ENCODE measurements at places on chromosomes 3 and 15.

GRCh38 chr15:48802257-48802656 lies 8.6 kb downstream of the CEP152 start:
- DNase-seq: no peak

GRCh38 chr3:96267577-96267976 lies 546.8 kb upstream of the EPHA6 start:
- DNase-seq: no peak

DNA sequence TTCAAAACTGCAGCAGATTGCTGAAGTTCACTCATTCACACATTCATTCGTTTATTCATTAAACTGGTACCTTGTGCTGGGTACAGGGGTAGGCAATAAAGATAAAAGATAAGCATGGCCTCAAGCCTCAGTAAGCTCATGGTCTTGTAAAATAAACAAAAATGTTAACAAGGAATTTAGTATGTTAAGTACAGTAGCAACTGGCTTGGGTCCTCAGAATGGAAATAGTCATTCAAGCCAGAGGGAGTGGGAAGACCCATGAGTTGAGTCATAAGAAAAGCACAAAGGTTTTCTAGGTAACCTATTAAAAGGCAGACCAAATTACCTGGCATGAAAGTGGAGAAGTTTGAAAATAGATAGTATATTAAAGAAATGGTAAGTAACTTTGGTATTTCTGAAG lies 163.3 kb downstream of the CDIN1 start:
- DNase-seq: no peak

DNA sequence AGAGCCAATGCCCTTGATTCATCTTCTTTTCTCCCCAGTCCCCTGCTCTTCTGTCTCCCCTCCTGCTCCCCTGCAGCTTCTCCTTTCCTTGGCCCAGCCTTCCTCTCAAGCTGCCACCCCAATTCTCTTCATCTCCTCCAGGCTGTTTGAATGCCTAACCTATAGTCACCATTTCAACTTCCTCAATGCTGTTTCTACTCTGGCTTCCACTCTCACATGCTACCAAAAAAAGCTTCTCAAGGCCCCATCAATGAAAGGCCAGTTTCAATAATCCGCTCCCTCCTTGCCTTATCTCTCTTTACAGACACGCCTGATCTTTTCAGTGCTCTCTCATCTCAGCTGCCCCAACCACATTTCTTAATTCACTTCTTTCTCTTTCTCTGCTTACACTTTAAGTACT lies 212.2 kb upstream of the GPR149 start:
- no peak for DNase-seq

GRCh38 chr3:143950810-143951209 lies 20.8 kb upstream of the DIPK2A start:
- no peak for DNase-seq

DNA sequence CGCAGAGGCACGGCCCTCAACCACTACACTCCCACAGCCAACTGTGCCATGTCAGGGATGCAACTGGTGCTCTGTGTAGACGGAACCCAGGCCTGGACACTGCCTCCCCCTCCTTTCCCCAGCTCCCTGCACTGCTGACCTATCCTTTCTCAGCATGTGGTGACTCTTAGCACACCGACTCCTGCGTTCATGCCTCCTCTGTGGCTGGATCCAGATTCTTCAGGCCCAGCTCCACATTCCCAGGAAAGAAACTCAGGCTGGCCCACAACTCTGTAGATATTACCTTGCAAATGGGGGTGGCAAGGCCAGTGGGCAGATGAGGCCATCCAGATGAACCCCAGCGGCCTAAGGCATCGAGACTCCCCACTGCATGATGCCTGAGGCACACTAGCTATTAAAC lies 272.7 kb downstream of the OCA2 start:
- no peak for DNase-seq

GRCh38 chr3:89617706-89618105 lies 510.3 kb downstream of the EPHA3 start:
- no peak for DNase-seq

DNA sequence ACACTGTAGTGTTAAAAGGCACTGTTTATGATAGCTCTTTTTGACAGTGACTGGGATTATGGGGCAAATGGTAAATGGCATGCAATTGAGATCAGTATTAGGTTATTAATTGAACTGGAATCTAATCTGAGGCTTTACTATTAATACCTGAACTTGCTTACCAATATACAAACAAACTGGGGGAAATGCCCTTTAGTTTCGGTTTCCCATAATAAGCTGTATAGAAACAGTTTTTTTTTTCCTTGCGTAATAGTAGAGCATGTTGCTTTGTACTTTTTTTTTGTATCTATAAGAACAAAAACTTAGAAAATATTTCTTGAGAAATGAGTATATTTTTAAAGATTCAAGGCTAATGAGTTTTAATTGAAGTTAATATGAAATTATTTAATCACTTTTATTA lies 95.0 kb downstream of the FNDC3B start:
- no peak for DNase-seq

DNA sequence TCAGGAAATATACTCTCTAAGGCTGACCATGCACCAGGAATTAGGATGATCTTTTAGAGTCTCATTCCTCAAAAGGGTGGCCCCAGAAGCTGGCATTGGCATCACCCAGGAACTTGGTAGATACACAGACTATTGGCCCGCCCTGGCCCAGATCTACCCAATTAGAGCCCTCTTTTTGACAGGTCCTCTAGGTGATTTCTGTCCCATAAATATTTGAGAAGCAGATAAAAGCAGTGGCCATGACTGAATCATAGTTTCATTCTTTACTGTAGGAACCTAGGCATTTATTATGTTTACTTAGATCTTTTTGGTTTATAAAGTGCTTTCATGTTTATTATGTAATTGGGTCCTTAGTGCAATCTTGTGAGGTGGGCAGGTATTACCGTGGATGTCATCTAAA lies 7.6 kb downstream of the TLNRD1 start:
- no peak for DNase-seq

DNA sequence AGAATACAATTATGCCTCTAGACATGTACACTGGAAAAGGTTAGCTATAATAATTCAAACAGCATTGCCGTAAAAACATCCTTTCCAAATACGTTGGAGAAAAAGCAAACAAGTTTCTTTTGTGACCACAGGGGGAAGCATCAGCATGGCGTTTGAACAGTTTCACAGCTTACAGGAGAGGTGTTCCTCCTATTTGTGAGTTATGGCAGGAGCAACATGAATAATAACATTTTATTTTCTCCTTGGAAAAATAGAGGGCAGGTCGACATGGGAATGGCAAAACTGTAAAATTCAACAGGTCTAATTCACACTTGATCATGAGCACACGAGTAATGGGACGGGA lies 39.7 kb upstream of the GADL1 start:
- DNase-seq: peak; percentile 81

DNA sequence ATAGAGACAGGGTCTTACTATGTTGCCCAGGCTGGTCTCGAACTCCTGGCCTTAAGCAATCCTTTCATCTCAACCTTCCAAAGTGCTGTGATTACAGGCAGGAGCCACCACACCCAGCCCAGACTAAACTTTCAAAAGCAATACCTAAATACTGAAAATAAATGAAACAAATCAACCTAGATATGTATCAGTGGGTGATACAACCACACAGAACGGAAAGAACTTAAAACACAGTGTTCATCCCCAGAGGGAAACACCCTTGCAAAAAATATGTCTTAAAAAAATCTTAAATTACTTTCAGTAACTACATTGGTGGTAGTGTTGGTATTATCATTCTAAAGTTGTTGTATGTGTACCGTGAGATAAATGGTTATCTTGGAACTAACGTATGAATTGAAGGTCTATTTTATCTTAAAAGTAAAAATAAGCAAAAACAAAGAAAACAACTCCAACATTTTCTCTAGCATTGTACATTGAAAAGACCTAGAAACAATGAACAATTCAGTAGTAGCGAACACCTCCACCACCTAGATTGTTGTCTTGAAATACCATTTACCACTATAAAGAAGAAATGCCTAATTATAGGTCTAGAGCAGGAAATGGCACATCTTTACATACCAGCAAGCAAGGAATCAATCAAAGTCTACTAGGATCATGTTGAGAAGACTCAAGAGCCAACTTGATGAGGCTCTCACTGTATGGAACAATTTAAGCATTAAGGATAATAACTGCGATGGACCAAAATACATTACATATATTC lies 24.7 kb downstream of the SLTM start:
- no peak for DNase-seq

DNA sequence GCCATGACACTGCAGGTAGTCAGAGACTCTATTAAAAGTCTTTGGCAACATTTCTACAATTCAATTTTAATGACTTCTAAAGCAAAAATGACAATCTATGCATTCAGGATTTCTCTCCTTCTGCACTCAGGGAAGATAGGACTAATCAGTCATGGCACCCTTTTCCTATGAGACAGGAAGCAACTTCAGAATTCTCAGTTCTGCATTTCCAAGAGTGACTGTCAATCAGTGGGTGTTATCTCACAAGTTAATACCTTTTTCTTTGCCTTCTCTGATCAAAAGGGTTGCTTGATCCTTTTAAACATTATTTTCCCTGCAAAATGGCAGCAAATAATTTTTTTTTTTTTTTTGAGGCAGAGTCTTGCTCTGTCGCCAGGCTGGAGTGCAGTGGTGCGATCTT lies 7.8 kb upstream of the ICE2 start:
- no peak for DNase-seq

DNA sequence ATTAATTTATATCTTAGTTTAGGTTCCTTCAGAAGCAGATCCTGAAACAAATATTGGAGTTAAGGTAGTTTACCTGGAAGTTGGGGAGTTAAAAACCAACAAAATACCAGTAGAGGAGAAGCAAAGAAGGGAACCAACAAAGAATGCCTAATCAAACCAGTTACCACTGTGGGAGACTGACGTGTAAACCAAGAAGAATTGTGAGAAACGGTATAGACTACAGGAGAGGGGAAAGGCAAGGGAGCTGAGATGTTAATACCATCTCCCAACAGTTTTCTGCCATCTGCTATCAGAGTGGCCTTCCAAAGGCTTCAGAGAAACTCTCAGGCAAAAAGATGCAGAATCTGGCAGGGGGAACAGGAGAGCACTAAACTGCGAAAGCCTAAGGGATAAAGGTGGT lies 53.5 kb downstream of the BFSP2 start:
- no peak for DNase-seq

- no peak for DNase-seq
These were observed 8.0 kb downstream of the TGFBR2 start for GRCh38 chr3:30614373-30614772.

- no peak for DNase-seq
These were observed 74.8 kb upstream of the RPL32 start for GRCh38 chr3:12916159-12916558.

GRCh38 chr3:43522727-43523362 lies 99.0 kb downstream of the ANO10 start:
- DNase-seq: peak; percentile 51

DNA sequence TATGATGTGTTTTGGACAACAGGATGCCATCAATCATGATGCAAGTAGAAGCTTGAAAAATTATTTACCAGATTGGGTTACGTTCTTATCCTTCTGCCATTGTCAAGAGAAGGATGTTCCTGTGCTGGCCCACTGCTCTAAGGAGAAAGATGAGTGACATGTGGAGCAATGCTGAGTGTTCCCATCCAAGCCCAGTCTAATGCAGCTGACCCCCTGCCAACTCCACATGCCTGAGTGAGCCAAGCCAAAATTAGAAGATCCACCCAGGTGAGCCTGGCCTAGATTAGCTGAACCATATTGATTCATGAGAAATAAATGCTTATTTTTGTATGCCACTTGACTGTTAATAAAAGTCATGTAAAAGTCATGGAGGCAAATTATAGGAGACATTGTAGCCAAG lies 446.5 kb downstream of the CNTN3 start:
- DNase-seq: no peak

- DNase-seq: peak; percentile 43
These were observed 35.2 kb downstream of the FNDC3B start for GRCh38 chr3:172074586-172074985.

DNA sequence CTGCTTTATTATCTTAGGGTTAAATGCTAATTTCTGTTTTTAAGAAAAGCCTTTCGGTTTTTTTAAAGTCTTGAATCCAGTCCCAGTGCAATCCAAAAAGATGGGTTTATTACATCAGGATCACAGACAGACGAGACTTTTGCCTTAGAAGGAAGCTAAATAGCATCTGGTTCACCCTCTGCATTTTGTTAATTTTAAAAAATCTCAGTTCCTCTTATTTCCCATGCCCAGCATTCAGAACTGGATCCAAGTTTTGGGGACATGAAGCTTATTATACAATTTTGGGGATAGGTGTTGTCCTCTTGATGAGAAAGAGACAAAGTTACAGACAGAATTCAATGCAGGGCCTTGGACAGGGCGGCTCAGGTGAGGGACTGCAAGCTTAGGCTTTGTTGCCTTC lies 181.5 kb upstream of the LYSMD4 start:
- no peak for DNase-seq

DNA sequence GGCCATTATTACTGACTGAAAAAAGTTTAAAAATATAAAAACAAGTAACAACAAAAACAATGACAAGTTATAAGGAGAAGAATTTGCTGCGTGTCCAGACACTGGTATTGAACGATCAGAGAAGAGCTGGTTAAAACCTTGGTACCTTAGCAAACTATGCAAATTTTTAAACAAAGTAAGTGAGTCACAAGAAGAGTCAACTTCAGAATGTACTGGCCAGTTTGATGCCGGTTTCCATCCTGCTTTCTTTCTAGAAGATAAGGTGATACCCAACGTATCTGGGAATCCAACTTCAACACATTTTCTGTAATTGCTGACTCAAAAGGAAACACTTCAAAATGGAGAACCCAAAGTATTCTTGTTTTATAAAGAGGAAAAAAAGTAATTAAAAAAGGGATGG lies 49.8 kb downstream of the RUBCN start:
- DNase-seq: no peak

- no peak for DNase-seq
These were observed 654.4 kb upstream of the NAALADL2 start for GRCh38 chr3:174204765-174205164.

DNA sequence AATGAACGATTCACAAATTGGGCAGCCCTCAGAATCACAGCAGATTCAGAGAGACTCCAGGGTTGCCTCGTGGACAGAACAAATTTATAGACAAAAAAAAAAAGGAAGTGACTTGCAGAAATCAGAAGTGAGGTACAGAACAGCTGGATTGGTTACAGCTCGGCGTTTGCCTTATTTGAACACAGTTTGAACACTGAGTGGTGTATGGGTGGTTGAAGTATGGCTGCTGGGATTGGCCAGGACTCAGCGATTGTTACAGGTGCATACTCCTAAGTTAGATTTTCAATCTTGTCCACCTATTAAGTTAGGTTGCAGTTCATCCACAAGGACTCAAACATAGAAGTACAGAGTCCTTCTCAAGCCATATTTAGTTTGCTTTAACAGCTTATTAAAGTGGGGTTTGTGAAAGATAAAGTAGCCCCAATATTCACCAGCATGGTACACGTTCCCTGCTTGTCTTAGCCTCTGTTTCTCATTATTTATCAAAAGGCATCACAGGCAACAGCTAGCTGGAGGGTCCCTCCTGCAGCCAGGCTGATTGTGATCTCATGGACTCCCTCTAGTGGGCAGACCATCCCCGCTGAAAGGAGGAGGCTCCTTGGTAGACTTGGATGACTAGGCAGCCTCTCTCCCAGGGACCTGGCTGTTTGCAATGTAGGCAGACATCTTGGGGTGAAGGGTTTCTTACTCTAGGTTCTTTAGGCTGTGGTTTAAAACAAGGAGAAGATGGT lies 17.6 kb upstream of the ALDH1L1 start:
- DNase-seq: peak; percentile 75

Data from fibroblast of pulmonary artery (primary cell).